ENCODE measurements at places on chromosomes 2 and 18.

GRCh38 chr18:12857991-12858544, 26.0 kb downstream of the PTPN2 start:
- no peak for DNase-seq

- DNase-seq = no peak
These were observed 59.5 kb downstream of the TNFRSF11A start for GRCh38 chr18:62384610-62385097.

- no peak for DNase-seq
These were observed 193.1 kb downstream of the LPIN1 start for GRCh38 chr2:11939523-11939922.

DNA sequence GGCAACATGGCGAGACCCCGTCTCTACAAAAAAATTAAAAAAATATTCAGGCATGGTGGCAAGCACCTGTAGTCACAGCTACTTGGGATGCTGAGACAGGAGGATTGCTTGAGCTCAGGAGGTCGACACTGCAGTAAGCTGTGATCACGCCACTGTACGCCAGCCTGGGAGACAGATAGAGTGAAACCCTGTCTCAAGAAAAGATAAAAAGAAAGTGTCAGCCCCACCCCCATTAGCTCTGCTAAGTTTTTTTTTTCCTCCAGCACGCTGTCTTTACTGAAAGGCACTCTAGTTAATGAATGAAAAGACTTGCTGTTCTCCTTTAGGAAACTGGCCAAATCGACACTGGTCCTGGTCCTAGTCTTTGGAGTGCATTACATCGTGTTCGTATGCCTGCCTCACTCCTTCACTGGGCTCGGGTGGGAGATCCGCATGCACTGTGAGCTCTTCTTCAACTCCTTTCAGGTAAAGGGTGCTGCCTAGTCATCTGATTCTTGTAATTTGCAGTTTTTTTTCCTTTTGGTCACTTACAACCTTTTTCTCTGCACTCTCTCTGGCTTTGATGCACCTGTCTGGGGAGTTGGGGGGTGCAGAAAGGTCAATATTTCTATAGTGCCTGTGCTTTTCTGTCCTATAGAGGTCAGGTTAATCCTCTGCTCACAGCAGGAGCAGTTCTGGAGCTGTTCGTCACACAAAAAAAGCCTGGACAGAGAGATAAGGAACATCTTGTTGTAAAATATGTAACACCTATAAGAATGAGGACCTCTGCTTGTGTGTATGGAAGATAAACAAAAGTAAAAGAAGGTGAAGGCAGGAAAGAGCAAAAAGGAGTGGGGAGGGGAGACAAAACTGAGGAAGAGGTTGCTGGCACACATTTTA, 82.3 kb downstream of the PTH2R start:
- no peak for DNase-seq

- DNase-seq = no peak
These were observed 10.1 kb upstream of the CCBE1 start for GRCh38 chr18:59707306-59707705.

- no peak for DNase-seq
These were observed 69.6 kb downstream of the ICOS start for GRCh38 chr2:204005940-204006721.

GRCh38 chr2:34912084-34912483, 1313.0 kb upstream of the FAM98A start:
- DNase-seq = no peak

DNA sequence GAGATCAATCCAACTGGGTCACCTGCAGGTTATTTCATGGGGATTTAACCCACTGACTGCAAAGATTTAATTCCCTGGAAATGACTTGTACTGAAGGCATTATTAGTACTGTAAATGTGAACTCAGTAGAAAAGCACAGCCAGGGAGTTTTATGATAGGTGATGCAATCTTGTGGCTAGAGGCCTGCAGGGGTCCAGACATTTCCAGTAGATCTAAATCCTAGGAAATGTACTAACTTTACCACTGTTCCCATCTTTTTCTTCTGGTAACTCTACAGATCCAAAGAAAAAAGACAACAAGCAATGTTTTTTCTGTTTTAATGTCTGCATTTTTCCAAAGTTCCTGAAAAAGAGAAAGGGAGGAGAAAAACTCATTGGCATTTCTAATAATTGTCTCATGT, 500.1 kb downstream of the ARHGAP15 start:
- no peak for DNase-seq

Measured in NCI-H524 treated with DMSO at 0.1 percent for 48 hours (cell line).